ENCODE measurements at places on chromosomes 7 and 10. TPM values are rescaled to one million over a fixed set of nuclear protein-coding genes. Genes with fewer than 3 reads are reported as not detected.

The SHH gene
- 0.17 TPM for polyA plus RNA-seq

- no peak for DNase-seq
Observed at GRCh38 chr7:119197172-119197876, 972.8 kb downstream of the ANKRD7 start.

DNA sequence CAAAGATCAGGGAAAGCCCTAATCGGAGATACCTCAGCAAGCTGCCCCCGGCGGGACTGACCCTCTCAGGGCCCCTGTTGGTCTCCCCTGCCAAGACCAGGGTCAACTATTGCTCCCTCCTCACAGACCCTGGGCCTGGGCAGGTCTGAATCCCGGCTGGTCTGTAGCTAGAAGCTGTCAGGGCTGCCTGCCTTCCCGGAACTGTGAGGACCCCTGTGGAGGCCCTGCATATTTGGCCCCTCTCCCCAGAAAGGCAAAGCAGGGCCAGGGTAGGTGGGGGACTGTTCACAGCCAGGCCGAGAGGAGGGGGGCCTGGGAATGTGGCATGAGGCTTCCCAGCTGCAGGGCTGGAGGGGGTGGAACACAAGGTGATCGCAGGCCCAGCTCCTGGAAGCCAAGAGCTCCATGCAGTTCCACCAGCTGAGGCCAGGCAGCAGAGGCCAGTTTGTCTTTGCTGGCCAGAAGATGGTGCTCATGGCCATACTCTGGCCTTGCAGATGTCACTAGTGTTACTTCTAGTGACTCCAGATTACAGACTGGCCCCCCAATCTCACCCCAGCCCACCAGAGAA, 24.1 kb downstream of the TBATA start:
- DNase-seq = no peak

- no peak for DNase-seq
Observed at GRCh38 chr10:26448292-26448691, 10.2 kb downstream of the APBB1IP start.

- no peak for DNase-seq
Observed at GRCh38 chr10:9615189-9615588, 1402.5 kb upstream of the CELF2 start.

DNA sequence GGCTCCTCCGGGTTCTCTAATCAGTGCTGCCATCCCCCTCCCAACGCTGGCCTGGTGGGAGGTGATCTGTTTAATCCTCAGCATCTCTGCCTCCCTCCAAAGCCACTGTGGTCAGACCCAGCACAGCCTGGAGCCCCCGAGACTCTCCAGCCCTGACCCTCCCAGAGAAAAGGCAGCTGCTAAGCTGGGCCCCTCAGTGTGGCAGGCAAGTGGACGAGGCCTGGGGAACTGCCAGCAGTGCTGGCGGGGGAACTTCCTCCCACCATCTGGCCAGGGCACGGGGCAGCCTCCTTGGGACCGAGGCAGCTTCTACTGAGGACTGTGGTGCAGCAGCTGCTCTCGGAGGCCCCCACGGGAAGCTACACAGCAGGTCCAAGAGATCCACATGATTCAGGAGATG, 51.1 kb downstream of the DPYSL4 start:
- no peak for DNase-seq

DNA sequence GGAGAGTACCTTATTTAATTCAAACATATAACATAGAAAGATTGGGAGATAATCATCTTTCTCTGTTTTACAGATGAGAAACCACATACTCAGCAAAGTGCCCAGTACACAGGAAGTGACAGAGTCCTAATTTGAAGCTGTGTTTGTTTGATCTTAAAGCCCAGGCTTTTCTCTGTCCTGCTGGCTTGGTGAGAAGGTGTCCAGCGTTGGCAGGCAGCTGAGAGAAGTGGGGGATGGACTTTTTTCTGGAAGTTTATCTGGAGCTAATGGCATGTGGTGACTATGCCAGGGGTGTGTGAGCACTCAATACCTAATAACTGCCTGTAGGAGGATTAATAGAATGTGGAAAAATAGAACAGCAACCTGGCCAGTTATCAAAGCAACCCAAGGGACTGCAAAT, 60.8 kb downstream of the NPSR1 start:
- no peak for DNase-seq

DNA sequence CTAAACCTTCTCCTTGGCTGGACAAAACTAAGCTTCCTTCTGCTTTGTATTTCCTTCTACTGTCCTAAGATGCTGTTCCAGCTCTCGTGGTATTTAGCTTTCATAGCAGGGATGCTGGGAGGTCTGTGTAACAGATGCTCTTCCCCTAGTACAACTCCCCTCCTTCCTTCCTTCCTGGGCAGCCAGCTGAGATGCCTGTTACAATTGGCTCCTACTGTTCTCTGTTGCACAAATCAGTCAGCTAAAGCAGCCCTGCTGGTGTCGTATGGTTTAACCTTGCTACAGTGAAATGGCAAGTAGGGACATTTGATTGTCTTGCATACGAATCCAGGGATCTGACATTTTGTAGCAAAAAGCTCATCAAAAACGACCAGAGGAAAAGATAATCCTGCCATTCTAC, 143.8 kb downstream of the ARHGAP21 start:
- DNase-seq = no peak

GRCh38 chr10:4648999-4649398, 177.0 kb upstream of the AKR1E2 start:
- no peak for DNase-seq

- DNase-seq = no peak
Observed at GRCh38 chr10:48907730-48908129, 31.9 kb downstream of the LRRC18 start.

The SHTN1 gene
- not detected for polyA plus RNA-seq

DNA sequence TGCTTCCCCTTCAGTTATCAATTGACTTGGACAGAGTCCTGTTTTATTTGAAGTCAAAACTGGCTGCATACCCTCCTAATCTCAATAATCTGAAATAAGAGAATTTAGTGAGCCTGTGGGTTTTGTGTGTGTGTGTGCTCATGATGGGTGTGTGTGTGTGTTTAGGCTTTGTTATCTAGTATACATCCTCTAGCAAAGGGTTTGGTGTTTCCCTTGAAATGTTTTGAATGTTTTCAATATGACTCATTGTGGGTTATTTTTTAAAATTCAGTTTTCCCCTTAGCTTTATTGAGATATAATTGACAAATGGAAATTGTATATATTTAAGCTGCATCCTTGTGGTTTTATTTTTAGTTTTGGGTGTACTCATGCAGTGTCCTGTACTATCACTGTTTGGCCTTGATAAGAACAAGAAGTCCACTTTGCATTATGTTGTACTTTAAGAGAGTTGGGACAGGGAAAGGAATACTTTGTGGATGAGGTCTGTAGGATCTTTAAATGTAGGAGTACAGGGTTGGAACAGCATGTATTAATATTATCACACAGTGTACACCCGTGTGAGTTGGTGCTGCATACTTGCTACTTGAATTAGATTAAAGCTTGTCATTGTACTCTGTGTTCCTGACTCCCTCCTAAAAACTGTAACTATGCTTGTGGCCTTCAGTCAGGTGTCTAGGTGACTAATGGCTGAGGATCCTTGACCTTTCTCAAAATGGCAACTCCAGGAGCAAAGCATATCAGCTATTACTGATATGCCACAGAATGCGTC, 58.3 kb downstream of the VCL start:
- DNase-seq = no peak

GRCh38 chr10:98326621-98327027, 58.6 kb upstream of the LOXL4 start:
- no peak for DNase-seq
